Stimulated activated CD4-positive, alpha-beta T cell treated with anti-CD3 and anti-CD28 coated beads, Interleukin-1b, Interleukin-23, amount 100 ng/mL, for 1 hour (primary cell): ENCODE measurements at places on chromosomes 4 and X.

- no peak for DNase-seq
Observed at GRCh38 chr4:4677556-4678522, 136.0 kb upstream of the STX18 start.

GRCh38 chr4:130238121-130238520, 1142.2 kb downstream of the C4orf33 start:
- DNase-seq = no peak

- DNase-seq = no peak
Observed at GRCh38 chr4:151322570-151322969, 2.8 kb downstream of the SH3D19 start.

- no peak for DNase-seq
Observed at GRCh38 chrX:42096265-42096920, 173.0 kb upstream of the CASK start.

- no peak for DNase-seq
Observed at GRCh38 chrX:29926056-29926455, 289.3 kb upstream of the MAGEB2 start.

GRCh38 chr4:178068136-178068535, 625.9 kb upstream of the AGA start:
- no peak for DNase-seq

- no peak for DNase-seq
Observed at GRCh38 chr4:153447175-153447905, 18.8 kb upstream of the TMEM131L start.
